CD4-positive, alpha-beta T cell treated with Interleukin-1 beta for 1 hour (primary cell): ENCODE measurements at places on chromosomes 16 and 17.

DNA sequence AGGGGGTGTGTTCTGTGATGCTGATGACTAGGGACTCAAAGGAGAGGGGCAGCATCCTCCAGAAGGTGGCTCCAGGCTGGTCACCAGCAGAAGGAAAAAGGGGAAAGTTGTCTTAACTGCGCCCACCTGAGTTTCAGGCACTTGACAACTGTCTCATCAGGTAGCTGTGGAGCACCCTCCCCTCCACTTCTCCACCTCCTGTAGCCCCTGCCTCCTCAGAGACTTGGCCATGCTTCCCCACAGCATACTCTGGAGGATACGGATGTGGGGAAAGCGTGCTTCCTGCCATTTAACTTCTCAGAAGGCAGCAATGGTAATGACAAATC lies 17.9 kb downstream of the CFAP20 start:
- DNase-seq: no peak

DNA sequence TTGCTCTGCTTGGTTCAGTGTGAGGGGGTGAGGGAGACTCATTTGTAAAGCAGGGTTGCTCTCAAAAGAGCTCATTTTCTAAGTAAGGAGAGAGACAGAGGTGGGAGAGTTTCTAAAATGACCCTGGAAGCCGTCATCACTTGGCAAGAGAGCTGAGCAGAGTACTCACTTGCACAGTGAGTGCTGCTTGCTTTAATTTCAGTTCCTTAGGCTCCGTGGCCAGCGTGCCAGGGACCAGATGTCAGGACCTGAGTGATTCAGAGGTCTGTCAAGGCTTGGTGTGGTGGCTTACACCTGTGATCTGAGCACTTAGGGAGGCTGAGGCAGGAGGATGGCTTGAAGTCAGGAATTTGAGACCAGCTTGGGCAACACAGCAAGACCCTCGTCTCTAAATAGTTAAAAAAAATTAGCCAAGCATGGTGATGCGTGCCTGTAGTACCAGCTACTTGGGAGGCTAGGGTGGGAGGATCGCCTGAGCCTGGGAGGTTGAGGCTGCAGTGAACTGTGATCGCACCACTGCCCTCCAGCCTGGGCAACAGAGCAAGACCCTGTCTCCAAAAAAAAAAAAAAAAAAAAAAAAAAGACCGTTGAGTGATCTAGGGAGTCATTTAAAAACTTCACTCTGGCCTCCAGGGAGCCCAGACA lies 10.7 kb downstream of the ZNF205 start:
- DNase-seq: no peak

GRCh38 chr16:16075488-16076422 lies 126.3 kb downstream of the ABCC1 start:
- DNase-seq: peak; percentile 68

GRCh38 chr17:39666601-39667261 lies 1.5 kb upstream of the PNMT start:
- DNase-seq: no peak

GRCh38 chr17:6856051-6856450 lies 24.5 kb upstream of the TEKT1 start:
- DNase-seq: no peak

GRCh38 chr16:85394456-85395206 lies 218.5 kb upstream of the GSE1 start:
- no peak for DNase-seq

- peak; percentile 6 for DNase-seq
Measured at GRCh38 chr17:29291163-29291752, 2.7 kb downstream of the NUFIP2 start.

DNA sequence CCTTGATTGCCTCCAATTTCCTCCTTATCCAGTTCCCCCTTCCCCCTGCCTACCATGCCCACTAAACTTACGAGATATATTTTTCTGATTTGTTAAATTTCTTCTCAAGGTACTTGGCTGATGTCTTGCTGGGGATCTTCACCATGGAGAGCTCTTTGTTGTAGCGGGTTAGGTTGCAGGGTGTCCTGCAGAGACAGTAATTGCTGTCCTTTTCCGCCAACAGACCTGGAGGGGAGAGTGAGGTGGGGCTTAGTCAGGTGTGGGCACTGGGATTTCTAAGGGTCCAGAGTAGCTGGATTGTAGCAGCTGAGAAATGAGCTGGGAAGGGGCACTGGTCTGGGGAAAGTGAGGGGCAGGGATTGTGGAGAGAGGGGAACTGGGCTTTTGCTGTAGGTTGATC lies 32.1 kb downstream of the SPACA3 start:
- DNase-seq: no peak

- no peak for DNase-seq
Measured at GRCh38 chr17:62821189-62822079, 13.3 kb upstream of the MARCHF10 start.

- no peak for DNase-seq
Measured at GRCh38 chr16:24423312-24423711, 116.1 kb upstream of the RBBP6 start.

DNA sequence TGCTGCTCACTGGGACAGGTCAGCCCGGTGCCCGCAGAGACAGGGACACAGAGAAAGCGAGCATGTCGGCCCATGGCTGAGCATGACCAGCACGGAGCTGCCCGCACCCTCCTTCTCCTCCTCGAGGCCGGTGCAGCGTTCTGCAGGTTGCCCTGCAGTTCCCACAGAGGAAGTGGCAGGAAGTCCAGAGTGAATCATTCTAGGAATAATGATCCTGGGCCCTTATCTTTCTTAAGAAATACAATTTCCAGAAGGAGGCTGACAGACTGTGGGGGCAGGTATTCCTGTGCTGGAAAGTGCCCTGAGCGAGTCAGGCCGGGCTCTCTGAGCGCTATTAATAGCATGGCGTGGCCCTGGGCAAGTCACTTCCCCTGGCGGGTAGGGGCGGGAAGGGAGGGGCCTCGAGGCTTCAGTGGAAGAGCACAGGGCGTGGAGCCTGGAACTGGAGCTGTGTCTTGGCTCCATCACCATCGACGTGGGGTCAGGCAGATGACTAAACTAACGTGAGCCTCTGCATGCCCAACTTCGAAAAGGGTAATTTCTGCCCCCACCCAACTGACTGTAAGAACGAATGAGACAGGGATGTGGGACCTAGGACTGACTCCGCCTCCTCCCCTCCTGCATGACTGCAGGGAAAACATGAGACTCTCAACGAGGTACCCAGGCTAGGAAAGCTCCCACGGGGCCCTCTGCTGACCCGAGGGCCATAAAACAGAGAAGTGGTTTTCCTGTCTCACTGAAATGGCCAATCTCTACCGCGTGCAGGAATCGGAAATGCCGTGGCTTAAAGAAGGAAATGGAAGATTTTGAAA lies 9.8 kb downstream of the TMEM204 start:
- DNase-seq: peak; percentile 58

DNA sequence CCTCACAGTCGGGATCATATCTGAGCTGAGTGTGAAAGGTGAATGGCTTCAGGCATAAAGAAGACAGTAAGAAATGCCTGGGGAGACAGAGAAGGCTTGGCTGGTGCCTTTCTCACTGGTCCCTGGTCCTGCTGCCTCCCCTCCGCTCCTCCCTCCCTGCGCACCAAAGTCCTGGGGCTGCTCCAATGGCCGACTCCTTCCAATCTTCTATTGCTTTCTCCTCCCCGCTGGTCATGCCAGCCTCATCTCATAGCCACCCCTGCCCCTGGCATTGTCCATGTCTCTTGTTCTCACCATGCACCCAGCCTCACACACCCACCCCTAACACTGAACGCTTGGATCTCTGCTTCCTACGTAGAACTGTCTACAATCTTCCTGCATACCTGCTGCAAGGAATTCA lies 18.0 kb downstream of the TLE7 start:
- DNase-seq: no peak

- no peak for DNase-seq
Measured at GRCh38 chr16:58535100-58535499, 19.8 kb downstream of the SETD6 start.

GRCh38 chr16:10188236-10188635 lies 6.0 kb upstream of the GRIN2A start:
- no peak for DNase-seq

DNA sequence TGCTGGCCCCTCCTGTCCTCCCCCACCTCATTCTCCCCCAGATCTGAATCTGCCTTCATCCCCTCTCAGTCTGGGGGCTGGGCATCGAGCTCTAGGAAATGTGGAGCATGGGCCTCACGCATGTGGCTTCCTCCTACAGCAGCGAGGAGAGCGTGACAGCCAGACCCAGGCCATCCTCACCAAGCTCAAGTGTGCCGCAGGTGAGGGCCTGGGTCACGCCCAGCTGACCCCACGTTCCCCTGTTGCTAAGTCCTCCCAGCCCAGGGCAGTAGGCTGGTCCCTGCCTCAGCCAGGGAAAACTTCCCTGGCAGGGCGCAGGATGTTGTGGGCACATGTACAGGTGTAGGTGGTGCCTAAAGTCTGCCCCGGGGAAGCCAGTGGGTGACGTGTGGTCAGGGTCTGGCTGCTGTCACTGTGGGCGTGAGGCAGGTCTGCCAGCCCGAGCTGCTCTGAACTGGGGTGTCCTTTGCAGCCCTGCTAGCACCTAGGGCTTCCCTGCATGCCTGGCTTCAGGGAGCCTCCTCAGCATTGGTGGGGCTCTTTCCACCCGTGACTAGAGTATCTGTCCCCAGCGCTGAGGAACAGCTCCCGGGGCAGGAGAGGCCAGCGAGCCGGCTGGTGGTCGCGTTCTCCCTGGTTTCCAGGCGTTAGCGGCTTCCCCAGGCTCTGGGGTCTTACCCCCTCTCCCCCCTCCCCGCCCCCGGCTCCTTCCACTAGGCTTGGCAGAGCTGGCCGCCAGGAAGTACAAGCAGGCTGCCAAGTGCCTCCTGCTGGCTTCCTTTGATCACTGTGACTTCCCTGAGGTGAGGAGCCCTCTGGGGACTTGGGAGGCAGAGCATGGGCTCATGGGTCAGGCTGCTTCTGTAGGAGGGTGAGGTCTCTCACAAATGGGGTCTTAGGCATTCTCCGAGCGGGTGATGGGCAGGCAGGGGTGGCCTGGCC lies 3.6 kb downstream of the GPS1 start:
- DNase-seq: no peak

GRCh38 chr17:64073771-64074703 lies 53.6 kb upstream of the ICAM2 start:
- DNase-seq: no peak

GRCh38 chr16:68490829-68491575 lies 42.7 kb upstream of the SMPD3 start:
- no peak for DNase-seq

- no peak for DNase-seq
Measured at GRCh38 chr16:88289968-88290401, 92.8 kb upstream of the ZNF469 start.

GRCh38 chr17:17681187-17681743 lies at the start of gene RAI1:
RAI1 (plus strand) TSS chr17:17681458; CDS start chr17:17792949, 111,491 bp downstream.
- peak; percentile 75 for DNase-seq

DNA sequence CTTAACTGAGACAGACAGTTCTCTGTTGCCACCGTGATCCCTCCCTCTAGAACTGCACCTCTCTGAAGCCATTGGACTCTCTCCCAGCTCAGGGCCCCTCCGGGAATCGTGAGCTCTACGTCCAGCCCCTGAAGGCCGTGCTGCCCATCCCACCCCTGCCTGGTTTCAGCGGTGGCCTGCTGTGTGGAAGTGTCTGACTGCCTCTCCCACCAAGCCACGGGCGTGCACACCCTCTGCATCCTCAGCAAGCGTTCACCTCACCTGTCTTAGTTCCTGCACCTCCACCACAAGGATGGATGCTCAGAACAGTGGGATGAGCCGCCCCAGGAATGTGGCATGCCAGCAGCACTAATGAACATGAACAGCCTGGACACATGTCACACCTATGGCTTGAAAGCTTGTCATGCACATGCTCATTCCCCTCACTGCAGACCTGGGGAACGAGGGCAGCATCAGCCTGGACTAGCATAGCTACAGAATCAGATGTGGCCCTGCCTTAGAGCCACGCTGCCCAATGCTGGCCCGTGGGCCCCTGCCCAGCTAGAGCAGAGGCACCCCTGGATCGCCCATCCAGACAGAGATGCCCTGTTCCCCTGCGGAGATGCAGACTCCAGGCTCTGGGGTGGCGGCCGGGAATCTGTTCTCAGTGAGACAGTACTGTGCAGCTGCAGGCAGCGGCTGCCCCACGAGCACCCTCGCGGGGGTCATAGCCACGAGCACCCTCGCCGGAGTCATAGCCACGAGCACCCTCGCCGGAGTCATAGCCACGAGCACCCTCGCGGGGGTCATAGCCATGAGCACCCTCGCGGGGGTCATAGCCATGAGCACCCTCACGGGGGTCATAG lies 73.7 kb upstream of the CHMP6 start:
- no peak for DNase-seq

DNA sequence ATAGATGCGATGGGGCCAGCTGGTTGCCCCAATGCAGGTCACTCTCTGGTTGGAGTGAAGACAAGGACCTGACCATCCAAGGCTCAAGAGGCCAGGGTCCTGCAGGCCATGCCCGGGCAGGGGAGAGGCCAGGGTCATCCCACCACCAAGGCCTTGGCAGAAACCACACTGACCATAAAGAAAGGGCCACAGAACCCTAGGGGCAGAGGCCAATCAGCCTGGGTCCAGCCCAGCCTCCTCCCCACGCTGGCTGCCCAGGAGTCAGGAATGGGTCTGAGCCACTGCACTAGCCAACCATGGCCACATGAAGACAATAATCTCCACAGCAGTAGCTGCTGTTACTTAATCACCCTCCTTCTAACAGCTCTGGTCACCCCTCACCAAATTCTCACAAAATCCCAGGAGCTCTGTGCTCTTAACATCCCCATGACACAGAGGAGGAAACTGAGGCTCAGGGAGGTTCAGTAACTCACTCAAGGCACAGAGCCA lies 10.2 kb upstream of the BCAR1 start:
- no peak for DNase-seq

DNA sequence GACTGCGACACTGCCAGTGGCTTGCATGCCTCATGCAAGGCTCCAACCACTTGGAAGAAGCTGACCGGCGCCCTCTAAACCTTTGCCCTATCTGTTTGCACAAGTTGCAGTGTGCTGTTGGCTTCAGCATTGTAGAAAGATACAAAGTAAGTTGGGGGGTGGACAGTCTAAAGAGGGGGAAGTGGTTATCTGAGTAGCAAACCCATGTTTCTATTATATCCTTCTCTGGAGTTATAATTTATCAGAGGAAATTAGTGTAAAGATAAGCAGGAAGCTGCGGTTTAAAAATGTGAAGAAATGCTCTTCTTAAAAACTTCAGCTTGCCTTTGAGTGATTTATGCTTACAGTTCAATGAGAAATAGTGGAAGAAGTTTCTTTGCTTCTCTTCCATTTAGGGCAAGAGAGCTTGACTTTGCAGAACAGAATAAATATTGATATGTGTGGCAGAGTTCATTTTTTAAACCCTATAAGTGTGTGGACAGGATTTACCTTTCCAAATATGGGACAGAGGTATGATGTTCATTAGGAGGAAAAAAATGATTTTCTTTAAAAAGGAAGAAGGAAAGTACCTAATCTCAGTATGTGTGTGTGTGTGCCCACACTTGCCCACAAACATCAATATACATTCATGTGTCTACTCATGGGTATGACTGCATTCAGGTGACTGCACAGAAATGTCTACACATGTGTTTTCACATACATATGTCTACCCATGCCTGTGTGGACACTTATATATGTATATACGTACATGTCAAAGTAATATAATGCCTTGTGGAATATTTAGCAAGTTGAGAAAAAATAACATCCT lies 8.1 kb downstream of the AMZ2 start:
- DNase-seq: peak; percentile 57
